Osteoblast (primary cell): ENCODE measurements at places on chromosomes 5 and 9. TPM values are rescaled to one million over a fixed set of nuclear protein-coding genes. Genes with fewer than 3 reads are reported as not detected.

Gene C1QTNF2
- total RNA-seq, result under 0.01 TPM in 1 of 2 replicates, not detected in the other

Gene CCL27
- 0.36 TPM in 1 of 2 replicates, not detected in the other for total RNA-seq

Gene PTGS1
- total RNA-seq, result 2.5 and 3.2 TPM in 2 replicates

Gene AFAP1L1
- total RNA-seq, result 1.1 and 1.5 TPM in 2 replicates
